GM20000 (cell line): ENCODE measurements at places on chromosomes 1 and 21.

DNA sequence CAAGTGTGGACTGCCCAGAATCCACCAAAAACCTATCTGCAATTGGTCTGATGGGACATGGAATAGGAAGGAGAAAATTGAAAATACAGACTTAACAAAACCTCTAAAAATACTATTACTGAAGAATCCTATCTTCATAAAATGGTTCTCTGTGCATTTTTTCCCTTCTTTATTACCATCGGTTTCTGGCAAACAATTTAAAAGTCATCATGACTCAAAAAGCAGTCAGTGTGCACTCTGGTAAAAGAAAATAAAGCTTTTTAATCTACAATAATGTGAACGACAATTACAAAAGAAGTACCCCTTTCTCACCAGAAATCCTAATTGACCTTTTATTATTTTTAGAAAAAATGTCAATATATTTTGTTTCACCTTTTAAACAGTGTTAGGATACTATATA lies 186.3 kb downstream of the TPR start:
- no peak for DNase-seq

DNA sequence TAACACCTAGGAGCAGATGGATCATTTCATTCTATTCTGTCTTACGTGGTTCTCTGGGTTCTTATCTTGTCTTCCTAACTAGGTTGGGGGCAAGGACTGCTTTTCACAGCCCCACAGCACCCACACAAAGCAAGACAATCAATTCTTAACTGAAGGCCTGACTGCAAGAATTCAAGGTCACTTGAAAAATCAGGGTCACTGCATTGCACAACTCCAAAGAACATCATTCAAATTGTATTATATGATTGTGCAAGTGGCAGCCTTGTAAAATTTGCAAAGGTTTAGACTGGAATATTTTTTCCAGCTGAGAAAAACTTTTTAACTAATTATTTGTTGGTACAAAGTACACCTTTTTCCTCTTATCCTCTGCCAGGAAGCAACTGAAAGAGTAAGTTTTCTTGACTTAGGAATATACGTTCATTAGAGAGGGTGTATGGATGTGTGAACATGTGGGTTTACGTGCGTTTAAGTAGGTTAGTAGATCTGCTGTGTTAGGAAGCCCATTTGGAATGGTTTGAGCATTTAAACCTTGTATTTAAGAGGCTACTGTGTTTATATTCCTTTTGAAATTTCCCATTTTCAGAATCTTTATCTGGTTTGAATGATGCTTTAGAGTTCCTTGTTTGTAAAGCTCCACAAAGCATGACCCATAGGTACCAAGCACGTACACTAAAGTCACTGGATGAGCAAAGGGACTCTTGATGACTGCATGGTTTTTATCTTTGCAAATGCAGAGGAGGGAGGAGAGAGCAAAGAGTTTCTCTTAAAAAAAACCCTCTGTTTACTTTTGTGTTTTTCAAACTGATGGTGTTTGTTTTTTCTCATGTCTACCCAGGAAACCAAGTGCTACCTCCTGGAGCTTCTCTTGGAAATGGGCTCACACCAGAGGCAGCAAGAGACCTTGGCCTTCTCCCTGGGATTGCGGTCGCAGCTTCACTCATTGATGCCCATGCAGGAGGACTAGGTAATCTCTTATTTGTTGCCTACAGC lies 214.9 kb downstream of the FGGY start:
- no peak for DNase-seq

DNA sequence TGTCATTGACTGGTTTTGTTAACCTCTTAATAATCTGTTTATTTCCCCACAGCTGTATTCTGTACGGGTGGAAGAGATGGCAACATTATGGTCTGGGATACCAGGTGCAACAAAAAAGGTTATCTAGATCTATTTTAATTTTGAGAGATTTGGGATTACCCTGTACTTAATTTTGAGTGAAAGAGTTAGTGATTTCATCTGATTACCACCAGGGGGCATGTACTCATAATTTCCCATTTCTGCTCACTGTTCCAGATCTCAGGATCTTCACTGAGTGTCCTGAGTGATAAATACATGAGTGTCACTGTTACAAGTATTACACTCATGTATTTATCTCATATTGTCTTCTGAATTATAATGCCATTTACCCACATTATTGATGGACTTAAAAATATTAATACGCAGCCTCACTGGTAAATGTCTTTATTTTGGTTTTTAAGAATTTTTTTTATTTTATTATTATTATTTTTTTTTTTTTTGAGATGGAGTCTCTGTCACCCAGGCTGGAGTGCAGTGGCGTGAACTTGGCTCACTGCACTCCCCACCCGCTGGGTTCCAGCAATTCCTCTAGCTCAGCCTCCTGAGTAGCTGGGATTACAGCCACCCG lies 27.4 kb downstream of the DTL start:
- peak; percentile 19 for DNase-seq

DNA sequence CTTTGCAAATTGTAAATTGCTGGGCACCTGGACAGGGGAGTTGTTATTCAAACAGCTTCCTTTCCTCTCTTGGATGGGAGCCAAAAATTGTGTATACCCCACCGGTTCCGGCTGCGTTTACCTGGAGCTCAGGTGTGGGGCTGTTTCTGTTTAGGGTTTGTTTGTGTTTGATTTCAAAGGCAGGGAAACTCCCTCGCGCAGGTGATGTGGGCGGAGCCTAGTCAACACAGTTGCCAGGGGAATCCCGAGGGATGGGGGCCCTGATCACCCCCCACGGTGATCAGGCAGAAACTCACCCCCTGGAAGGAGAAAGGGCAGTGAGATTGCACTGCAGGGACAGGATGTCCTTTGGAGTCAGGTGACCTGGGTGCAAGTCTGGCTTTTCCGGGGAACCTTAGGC lies 28.3 kb downstream of the CDCP2 start:
- no peak for DNase-seq

GRCh38 chr1:209616366-209617046 lies 33.0 kb downstream of the CAMK1G start:
- DNase-seq = no peak

DNA sequence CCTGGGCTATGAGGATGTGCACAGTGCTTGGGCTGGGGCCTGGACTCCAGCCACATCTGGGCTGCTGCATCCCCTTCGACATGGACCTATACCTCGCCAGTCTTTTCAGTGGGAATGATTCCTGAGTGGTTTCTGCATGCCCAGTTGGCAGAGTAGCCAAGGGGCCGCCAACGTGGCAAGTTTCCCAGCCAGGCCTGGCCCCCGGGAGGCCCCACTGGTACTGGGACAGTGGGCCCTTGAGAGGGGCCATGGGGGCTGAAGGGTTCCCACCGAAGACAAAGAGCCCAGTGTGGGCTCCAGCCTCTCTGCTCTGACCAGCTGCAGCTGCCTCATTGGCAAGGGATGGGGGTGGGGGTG lies 15.4 kb downstream of the RAP1GAP start:
- no peak for DNase-seq

DNA sequence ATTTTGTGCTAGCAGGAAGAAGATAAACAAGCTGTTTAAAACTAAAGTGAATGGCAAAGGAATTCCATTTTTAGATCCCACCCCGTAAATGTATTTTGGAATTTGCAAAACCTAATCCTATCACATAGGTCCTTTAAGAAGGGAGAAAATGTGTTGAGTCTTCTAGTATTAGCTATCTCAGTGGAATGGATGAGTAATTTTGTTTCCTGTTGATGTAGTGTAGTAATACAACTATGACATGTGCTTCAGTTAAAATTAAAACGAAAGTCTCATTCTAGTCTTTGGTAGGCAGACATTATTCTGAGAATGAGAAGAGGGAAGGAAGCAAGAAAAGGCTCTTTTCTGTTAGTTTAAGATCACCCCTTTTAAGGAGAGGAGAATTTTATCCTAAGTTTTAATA lies 265.9 kb upstream of the C1orf105 start:
- peak; percentile 35 for DNase-seq

- no peak for DNase-seq
Observed at GRCh38 chr1:24379733-24380315, 33.8 kb downstream of the STPG1 start.

GRCh38 chr1:63966016-63966415 lies 192.2 kb downstream of the ROR1 start:
- DNase-seq = no peak

DNA sequence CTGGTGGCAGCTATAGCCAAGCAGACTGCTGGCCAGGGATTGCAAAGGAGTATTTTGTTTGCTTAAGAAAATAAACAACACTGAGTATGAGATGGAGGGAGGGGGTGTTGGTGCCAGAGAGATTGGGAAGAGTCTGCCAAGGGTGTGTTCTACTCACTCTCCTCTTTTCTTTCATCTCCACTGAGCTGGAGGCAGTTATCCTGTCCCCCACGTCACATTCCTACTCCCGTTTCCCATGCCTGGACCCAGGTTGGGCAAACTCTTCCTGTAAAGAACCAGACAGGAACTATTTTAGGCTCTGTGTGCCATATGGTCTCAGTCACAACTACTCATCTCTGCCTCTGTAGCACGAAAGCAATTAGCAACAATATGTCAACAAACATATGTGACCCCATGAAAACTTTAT lies 1.4 kb upstream of the IL24 start:
- DNase-seq = no peak

- no peak for DNase-seq
Observed at GRCh38 chr1:150561254-150561973, 12.2 kb downstream of the ADAMTSL4 start.

DNA sequence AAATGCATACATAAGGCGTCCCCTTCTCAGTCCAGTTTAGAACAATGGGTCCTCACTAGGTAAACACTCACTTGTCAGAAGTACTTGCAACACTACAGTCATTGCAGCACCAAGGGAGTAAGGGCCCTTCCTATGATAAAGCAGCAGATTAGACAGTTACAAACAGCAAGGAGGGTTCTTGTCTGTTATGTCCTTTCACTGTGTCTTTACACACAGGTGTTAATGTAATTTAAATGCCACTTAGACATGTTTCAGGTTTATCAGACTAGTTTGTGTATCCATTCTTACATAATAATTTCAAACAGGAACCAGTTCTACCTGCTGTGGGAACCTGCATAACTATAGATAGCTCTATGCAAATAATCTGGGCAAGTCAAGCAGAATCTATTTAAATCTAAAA lies 105.6 kb upstream of the USH2A start:
- DNase-seq = peak; percentile 8

DNA sequence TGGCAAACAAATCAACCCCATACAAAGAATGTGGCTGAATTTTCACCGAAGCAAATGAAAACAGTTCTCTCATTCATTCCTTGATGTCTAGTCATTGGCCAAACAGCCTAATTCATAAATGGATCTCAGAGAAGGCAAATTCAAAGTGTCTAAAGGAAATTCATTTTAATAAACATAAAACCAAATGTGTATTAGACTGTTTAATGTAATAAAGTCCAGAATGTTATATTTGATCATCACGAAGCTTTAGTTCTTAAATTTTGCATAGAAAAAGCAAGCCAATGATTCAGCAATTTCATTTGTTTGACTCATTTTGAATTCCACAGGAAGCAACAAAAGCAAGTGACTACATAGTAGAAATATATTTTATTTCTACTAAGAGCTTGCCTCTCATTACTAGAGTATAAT lies 379.2 kb upstream of the ADAMTS5 start:
- DNase-seq = no peak

DNA sequence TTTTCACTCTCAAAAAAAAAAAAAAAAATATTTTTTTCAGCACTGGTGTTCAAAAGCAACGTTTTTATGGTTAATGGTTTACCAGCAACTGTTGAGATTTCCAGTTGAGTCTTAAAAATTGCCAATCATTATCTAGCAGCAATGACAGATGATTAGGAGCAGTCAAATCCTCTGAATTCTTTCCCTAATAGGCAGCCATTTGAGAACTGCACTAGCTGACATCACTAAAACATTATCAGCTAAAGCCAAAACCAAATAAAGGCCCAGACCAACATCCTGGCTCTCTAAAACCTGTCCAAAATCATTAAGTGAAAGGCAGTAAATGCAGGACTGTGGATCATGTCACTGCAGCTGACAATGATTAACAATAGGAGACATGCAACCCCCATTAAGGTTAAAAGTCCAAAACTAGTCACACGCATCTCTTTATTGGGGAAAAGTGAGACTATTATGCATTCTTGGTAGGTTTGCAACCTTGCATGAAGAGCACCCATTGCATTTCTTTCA lies 14.0 kb downstream of the SFPQ start:
- no peak for DNase-seq

GRCh38 chr1:116945421-116945820 lies 35.7 kb downstream of the PTGFRN start:
- no peak for DNase-seq

- DNase-seq = no peak
Observed at GRCh38 chr1:1324084-1324523, 356 bp downstream of the INTS11 start.

DNA sequence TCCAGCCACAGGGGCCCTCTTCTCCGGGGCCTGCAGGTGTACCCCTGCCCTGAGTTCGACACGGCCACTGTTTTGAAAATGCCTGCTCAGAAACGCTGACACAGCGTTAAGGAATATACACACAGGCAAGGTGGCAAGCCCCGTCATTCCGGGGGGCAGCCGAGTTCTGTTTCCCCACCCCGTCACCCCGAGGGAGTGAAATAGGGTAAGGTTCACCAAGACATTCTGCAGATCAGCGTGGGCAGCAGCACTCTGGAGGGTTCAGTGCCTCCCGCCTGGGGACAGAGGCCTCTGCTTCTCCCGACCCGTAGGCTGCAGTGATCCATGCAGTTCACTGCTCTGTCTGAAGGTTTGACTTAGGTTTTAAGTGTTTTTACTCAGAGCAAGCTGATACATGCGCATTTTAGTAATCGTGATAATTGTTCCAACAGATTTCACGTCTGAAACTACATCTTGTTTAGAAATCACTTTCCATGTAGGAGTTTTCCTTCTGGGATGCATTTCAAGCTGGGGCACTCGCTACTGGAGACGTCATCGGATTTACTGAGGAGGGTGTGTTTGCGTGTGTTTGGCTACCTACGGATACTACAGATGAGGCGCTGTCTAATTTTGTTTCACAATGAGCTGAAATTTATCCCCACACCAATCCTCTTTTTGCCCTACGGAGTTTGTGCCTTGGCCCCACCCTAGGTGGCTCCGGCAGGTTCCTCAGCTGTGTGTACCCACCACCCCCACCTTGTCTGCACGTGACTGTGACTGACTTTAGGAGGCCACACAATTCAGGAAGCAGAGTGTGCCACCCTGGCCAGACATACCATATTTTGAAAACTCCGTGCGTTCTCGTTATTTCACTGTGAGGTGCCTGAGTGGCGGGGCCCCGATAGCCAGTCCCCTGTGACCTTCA lies 63.5 kb downstream of the AGPAT3 start:
- DNase-seq = no peak

DNA sequence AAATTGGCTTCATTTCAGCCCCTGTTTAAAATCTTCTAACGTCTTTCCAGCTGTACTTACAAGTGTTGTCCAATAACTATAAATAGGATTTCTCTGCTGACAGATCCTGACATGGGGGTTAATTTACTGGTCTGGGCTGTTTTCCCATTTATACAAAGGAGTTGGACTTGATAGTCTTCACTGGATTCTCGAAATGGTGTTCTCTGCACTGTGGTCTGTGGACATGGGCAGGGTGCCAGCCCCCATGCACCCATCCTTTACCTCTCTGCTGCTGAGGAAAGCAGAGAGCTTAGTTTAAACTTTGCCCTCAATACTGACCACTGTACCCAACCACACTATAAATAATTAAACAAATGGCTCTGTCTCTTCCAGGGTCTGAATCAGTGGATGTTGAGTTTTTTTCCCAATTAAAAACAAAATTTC lies 5.2 kb downstream of the DIO1 start:
- no peak for DNase-seq

GRCh38 chr1:59605761-59606160 lies 209.0 kb upstream of the HOOK1 start:
- no peak for DNase-seq
